ENCODE measurements at places on chromosomes 7 and 10.

DNA sequence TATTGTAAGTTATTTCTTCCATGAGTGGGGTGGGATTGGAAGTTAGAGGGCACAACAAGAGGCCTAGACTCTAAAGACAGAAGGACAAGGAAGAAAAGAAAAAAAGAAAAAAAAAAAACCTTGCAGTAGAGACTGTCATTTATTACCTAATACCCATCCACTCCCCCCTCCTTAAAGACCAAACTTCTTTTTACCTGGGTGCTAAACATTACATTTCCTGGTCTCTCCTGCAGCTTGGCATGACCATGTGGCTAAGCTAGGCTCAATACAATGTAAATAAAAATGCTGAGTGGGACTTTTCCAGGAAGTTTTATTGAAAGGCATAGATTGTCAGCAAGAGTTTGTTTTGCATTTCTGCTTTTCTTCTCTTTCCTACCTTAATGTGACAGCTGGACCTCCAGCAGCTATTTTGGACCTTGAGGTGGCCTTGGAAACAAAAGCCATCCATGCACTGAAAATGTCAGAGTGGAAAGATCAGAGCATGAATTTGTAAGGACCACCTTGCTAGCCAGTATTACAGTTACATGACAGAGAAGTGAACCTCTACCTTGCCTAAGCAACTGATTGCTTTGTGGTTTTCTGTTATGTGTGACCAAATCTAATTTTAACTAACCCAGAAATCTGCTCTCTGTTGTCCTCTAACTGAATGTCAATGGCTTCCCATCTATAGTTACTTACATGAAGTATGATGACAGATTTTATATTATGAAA is 81.3 kb upstream of the SFMBT2 start:
- peak; percentile 87 for DNase-seq

GRCh38 chr10:29932991-29933390 is 126.4 kb downstream of the JCAD start:
- DNase-seq, result no peak

DNA sequence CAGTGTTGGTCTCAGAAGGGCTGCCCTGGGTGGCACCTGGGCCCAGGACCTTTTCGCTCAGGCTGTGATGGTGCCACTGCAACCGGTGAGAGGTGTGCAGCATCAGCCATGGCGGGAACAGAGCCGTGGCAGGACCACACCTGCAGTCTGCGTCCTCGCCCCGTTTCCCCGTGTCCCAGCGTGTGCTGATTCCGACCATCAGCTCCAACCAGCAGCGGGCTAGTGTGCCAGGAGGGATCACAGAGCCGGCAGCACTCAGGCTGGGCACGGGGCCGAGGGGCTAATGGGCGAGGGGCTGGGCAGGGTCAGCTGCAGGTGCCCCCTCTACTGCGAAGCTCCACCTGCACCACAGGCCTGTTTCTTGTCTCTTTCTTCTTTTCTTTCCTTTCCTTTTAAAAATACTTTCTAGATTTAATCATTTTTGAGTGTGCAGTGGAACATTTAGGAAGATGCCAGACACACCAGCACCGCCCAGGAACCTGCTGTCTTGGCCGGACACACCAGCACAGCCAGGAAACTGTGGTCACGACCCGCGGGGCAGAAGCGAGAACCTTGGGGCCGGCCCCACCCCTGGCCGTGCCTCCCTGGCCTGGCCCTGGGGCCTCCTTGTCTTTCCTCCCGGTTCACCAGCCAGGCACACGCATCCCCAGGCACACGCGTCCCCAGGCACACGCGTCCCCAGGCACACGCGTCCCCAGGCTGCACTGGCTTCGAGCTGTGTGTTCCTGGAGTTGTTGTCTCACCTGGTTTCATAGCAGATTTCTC is 34.6 kb downstream of the ADGRA1 start:
- DNase-seq, result no peak

DNA sequence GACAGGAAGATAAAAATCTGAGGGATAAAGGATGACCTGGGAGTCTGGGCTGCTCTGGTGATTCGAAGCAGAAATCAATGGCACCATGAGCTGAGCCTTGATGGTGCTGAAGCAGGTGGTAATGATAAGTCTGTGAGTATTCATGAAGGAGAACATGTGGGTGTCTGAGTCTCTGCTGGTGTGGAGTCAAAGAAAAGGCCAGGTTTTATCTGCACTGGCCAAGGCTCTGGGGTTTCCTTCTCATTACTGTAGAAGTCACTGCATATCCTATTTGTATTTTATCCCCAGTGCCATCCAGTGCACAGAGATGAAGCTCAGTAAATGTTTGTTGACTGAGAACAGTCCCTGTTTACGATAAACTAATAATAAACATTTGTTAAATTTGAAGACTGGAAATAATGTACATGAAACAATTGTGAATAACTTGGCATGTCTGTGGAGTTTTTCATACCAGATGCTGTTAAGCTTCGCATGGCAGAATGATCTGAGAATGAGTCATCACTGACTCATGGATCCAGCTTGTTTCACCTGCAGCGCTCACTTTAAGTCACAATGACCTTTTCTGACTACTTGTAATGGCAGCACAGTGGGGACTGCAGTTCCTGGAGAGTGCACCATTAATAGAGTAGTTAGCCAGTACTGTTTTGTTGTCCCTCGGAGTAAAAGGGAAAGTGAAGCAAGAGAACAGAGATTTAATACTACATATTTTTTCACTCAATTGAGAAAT is 538.5 kb downstream of the HTR7 start:
- DNase-seq, result peak; percentile 11

- peak; percentile 21 for DNase-seq
Observed at GRCh38 chr10:99403674-99404073, 26.8 kb downstream of the GOT1 start.
